ENCODE measurements at places on chromosomes 4 and X. TPM values are rescaled to one million over a fixed set of nuclear protein-coding genes. Genes with fewer than 3 reads are reported as not detected.

- DNase-seq, result no peak
These were observed 23.2 kb downstream of the DIAPH2 start for GRCh38 chrX:96707804-96708203.

BMPR1B gene
- 0.62 TPM for total RNA-seq

DNA sequence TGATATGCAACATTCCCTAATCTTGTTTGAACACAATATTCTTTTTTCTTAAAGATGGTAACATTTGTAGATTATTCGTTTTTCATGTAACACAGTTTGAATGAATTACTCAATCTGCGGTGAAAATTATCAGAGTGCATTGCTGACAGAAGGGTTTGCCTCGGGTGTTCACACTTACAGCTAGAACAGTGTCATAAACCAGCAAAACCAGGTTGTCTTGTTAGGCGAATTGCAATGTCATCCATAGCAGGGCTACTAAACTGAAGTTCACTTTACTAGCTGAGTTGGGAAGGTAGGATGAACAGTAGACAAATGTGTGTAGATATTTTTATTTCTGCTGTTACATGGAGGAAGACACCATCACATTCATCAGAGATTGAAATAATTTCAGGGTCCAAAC lies 98.9 kb downstream of the SLC39A8 start:
- no peak for DNase-seq

NEIL3 gene
- 8.9 TPM for total RNA-seq

- no peak for DNase-seq
These were observed 106.4 kb downstream of the PHKA2 start for GRCh38 chrX:18877469-18877868.

DNA sequence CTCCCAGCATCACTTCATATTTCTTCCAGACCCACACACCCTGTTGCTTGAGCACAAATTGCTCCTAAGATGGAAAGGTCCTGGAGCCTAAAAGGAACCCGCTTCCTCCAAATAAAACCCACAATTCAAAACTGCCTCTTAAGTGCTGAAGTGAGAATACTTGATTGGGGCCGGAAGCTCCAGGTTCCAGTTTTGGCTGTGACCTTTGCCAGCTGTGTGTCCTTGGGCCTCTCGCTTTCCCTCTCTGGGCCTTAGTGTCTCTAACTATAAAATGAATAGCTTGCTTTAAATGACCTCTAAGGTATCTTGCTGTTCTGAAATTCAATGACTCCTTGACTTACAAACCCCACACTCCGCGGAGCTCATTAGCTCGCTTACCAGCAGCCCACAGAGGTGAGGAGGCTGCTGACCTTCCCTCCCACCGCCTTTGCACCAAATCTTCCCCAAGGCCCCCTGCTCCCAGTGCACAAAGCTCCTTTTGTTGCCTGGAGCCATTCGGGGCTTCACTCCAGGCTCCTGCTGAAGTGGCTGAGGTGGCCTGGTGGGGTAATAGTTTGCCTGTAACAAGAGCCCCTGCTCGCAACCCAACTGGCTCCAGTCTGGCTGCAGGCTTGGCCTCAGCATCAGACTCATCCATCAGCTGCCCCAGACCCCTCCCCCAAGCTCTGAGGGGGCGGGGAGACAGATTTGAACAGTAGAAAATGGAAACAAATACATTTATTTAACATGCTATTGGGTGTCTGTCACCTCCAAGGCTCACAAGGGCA lies 21.8 kb downstream of the STARD8 start:
- DNase-seq, result no peak

TRPC5OS gene
- total RNA-seq, result not detected

GRCh38 chrX:107389726-107390125 lies 59.7 kb upstream of the FRMPD3 start:
- no peak for DNase-seq

DNA sequence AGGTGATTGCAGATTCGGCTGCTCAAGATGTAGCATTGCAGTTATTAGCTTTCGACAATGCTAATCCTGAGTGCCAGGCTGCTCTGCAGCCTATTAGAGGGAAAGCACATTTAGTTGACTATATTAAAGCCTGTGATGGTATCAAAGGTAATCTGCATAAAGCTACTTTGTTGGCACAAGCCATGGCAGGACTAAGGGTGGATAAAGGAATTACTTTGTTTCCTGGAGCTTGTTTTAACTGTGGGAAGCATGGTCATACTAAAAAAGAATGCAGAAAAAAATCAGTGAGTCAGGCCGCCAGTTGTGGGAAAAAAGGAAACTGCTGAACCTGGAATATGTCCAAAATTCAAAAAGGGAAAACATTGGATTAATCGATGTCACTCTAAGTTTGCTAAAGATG lies 154.9 kb upstream of the TECRL start:
- DNase-seq, result no peak

DNA sequence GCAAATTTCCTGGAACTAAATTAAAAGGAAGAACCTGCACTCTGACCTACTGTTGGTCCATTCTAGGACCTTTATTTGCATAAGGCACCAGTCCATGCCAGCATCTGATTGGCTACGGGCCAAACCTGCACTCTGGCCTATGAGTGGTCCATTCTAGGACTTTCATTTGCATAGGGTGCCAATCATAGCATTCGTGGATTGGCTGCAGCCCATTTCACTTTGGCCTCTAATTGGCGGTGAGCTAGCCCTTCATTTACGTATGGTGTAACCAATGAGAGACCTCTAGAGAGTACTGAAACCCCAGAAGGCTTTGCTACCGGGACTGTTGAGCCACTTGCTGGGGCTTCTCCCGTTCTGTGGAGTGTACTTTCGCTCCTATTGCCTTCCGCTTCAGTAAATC lies 6.1 kb upstream of the RNF175 start:
- DNase-seq, result no peak

ETDA gene
- total RNA-seq, result not detected

GRCh38 chr4:113065629-113066028 lies 16.2 kb downstream of the ANK2 start:
- DNase-seq, result no peak

GRIA3 gene
- total RNA-seq, result not detected

DNA sequence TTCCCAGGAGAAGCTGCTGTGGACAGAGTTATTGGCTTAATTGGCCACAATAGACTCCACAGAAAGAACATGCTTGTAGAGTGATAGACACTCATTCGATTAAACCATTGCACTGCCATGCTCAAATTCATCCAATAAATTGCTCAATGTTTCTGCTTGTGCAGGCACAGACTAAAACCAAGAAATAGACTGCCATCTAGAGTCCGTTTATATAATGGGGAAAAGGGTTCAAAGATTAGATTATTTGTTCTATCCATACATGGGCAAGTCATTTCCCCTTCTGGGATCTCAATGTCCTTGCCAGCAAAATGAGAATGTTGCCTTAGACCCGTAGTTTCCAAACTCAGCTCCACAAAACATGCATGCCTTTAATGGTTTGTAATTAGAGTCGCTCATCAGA lies 8.7 kb downstream of the SMIM10 start:
- peak; percentile 55 for DNase-seq

- no peak for DNase-seq
These were observed 6.1 kb downstream of the GPR78 start for GRCh38 chr4:8586246-8586645.

DNA sequence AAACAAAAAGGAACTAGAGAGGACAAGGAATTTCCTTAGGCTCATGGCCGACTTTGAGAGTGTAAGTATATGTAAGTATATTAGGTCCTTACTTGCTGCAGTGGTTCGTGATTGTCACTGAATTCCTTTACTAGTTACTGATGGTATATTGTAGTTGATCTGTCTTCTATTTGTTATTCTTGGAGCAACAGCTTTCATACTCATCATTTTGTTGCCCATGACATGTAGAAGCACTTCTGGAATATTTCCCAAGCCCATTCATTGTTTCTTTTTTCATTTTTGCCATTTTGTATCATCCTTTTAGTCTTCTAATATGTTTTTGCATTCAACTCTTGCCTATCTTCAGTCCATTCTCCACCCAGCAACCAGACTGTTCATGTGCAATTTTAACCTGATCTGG lies 170.0 kb downstream of the ARHGAP10 start:
- no peak for DNase-seq

GRCh38 chr4:15110120-15110571 lies 107.9 kb downstream of the CPEB2 start:
- no peak for DNase-seq

DRP2 gene
- 0.15 TPM for total RNA-seq

GRCh38 chr4:32192363-32192762 lies 1472.2 kb downstream of the PCDH7 start:
- no peak for DNase-seq

- no peak for DNase-seq
These were observed 10.3 kb downstream of the SNX25 start for GRCh38 chr4:185219551-185220344.

DNA sequence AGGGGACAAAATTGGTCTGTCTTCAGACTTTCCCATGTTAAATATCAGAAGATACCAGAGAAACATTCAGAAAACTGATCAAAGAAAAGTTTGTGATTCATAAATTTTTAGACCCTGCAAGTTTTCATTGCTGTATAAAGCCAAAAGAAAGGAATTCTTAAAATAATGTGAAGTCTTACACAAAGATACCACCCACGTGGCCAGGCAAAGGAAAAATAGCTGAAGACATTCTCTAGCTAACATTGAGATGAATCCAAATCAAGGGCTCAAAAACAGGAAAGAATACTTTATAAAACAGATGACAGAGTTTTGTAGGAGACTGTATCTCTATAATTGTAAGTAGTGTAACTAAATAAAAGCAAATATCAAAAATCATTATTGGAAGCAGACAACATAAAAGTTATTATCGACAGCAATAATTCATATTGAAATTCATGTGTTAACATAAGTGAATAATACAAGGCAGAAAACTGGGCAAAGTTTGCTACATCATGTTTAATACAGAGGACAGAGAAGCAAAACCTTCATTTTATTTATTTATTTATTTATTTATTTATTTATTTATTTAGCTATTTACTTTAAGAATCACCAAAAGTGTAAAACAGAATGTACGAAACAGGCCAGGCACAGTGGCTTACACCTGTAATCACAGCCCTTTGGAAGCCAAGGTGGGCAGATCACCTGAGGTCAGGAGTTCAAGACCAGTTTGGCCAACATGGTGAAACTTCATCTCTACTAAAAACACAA lies 204.6 kb upstream of the SLIT2 start:
- no peak for DNase-seq

- DNase-seq, result no peak
These were observed 72.2 kb downstream of the BLTP1 start for GRCh38 chr4:122224348-122224747.

DNA sequence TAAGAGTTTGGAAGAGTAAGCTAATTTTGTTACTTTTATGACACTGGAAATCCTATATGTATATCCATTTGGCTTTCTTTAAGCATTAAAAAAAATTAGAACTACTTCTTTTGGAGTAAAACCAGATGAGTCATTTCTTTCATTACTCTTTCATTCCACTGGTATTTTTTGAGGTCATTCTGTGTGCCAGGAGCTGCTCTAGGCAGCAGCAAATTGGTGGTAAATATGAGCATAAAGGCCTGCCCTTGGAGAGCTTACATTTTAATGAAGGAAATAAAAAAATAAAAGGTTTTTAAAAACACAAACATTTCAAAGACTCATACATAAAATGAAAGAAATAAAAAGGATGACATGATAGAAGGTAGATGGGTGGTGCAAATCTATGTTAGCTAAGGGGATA lies 37.4 kb downstream of the MID1 start:
- DNase-seq, result no peak

ANOS1 gene
- total RNA-seq, result 0.18 TPM

DNA sequence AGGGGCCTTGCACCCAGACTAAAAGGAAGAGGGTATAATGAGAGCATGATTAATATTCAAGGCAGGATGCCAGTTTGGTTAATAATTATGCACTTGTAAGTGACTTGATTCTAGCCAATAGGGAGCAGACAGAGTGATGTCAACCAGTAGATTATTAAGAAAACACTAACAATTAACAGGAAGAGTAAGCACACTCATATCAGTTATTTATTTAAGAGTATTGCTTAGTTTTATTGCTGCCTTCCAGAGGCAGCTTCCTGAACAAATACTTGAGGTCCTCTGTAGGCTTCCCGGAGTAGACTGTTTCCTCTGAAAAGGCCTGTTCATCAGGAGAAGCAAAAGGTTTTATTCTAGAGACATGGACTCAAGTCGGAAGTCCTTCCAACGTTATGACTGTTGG lies 129.1 kb upstream of the AFF2 start:
- no peak for DNase-seq

SMIM10 gene
- 7.2 TPM for total RNA-seq

- no peak for DNase-seq
These were observed 117.2 kb upstream of the MED14 start for GRCh38 chrX:40852586-40852985.

HERC5 gene
- total RNA-seq, result 6.7 TPM

DNA sequence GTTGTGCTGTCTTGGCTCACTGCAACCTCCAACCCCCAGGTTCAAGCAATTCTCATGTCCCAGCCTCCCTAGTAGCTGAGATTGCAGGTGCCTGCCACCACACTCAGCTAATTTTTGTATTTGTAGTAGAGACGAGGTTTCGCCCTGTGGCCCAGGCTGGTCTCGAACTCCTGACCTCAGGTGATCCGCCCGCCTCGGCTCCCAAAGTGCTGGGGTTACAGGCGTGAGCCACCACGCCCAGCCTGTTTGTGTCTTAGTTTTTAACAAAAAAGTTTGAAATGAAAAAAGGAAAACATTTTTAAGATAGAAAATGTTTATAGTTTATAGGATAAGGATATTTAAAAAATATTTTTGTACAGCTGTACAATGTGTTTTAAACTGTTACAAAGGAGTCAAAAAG lies 62.4 kb downstream of the CAPN6 start:
- no peak for DNase-seq

- no peak for DNase-seq
These were observed 86.1 kb downstream of the SH3RF1 start for GRCh38 chr4:169184686-169185085.

ERVMER34-1 gene
- total RNA-seq, result 0.67 TPM

CPE gene
- 0.92 TPM for total RNA-seq

DNA sequence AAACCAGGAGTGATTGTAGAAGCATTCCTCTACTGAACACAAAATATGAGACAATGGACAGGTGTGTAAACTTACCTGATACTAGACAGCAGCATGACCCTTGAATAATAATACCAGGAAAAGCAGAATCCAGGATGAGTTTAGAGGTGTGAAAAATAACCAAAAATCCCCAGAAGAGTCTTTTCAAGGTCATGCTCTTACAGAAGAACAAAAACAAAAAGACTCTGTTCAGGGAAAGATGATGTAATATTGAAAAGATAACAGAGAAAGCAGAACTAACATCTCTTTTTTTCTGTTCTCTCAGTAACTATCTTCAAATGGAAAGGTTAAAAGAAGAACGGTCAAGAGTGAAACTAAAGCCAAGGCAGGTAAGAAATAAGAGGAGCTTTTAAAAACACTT lies 14.0 kb upstream of the ARHGAP10 start:
- no peak for DNase-seq

ANXA10 gene
- not detected for total RNA-seq

GRCh38 chr4:24089851-24090534 lies 200.1 kb upstream of the PPARGC1A start:
- DNase-seq, result no peak

- no peak for DNase-seq
These were observed 67.0 kb downstream of the AASDH start for GRCh38 chr4:56320293-56320692.

GPRASP2 gene
- total RNA-seq, result 7.4 TPM
